ENCODE measurements at places on chromosomes 2 and 18.

- peak; percentile 34 for DNase-seq
These were observed 18.9 kb upstream of the THOC1 start for GRCh38 chr18:286515-287310.

DNA sequence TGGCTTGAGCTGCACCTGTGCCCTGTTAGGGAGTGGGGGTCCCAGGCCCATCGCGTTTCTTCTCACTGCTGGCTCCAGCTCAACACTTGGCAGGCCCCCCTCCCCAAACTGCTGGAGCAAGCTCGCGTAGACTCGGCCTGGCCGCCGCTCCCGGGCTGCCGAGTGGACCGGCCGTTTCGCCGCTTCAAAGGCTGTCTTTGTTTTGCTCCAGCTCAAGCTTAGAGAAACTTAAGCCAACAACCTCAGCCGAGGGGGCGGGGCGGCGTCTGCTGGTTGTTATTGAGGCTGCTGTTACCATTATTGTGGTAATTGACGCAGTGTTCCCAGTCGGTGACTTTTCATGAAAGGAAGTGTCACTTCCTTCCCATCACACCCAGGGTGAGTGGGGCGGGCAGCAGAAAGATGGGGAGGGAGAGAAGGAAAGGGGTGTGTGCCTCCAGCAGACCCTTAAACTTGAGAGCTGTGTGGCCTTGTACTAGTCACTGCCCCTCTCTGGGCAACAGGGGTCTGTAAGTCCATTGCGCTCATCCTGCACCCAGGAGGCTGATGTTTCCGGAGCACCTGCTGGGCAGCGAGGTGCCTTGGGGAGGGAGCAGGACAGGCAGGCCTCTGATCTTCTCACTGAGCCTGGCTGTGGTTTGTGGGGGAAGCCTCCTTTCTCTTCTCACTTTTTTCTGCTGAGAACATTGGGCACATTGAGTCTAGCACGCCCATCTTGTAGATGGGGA, 2.1 kb downstream of the ARID5A start:
- DNase-seq, result no peak

DNA sequence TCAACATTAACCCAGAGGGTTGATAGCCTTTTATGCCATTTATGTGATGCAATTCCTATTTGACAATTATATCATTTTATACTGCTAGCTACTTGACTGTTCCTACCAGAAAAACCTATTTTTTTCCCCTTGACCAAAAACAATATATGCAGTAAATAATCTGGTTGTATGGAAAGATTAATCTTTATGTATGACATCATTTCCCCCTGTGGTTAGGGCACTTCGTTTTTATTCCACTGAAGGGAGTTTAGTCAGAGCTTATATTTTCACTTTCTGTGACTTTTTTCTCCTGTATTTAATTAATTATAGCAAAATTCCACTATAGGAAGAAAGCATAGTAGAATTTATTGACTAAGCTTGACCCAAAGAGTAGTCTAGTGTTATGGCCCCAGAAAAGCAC, 107.6 kb downstream of the HAUS1 start:
- peak; percentile 49 for DNase-seq

DNA sequence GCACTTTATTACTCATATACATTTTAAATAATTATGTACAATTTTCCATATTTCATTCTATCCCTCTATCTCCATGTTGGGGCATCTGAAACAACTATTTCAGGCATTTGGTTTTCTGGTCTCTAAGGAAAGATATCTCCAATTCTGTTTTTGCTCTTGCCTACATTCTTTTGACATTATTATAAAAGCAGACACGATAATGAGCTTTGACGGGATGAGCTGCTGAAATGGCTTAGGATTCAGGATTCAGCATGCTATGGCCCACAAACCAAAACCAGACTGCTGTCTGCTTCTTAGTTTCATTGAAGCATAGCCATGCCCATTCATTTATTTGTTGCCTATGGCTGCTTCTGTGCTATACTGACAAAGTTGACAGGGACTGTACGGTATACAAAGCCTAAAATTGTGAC, 42.7 kb upstream of the GLS start:
- peak; percentile 61 for DNase-seq

DNA sequence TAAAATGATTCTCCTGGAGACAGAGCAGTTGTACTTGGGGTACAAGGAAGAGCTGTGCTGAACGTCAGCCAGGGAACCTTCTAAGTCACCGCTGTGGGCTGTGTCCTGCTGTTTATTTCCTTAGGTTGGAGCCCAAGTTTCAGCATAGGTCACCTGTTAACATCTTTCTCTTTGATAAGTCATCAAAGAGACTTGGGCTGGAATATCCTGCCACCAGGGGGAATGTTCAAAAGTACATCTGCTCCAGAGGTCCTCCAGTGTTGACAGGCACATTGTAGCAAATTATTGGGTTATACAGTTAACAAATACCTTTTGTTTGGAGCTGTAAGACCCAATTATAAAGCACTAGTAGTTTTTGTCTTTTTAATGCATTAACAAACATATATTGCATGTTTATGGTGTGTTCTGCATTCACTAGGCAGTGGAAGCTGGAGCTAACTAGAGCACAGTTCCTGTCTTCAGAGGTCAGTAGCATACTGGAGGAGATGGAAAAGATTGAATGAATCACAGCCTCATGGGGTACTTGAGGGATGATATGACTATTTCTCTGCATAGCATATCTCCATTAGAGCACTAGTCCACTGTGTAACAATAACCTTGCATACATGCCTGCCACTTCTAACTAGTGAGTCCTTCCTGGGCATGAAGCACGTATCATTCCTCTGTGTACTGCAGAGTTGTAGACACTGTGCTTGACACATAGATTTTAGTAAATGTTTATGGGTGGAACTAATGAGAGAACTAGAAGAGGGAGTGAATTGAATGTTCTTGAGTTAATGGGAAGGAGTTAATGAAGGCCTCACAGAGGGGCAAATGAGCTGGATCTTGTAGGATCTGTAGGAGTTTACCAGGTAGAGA, 182.1 kb downstream of the AGAP1 start:
- peak; percentile 23 for DNase-seq

GRCh38 chr18:76824754-76825153, 2.4 kb downstream of the ZNF236 start:
- no peak for DNase-seq

GRCh38 chr2:65370387-65371073, 61.9 kb downstream of the SPRED2 start:
- DNase-seq, result no peak

GRCh38 chr2:239163688-239164334, 237.0 kb downstream of the HDAC4 start:
- no peak for DNase-seq

DNA sequence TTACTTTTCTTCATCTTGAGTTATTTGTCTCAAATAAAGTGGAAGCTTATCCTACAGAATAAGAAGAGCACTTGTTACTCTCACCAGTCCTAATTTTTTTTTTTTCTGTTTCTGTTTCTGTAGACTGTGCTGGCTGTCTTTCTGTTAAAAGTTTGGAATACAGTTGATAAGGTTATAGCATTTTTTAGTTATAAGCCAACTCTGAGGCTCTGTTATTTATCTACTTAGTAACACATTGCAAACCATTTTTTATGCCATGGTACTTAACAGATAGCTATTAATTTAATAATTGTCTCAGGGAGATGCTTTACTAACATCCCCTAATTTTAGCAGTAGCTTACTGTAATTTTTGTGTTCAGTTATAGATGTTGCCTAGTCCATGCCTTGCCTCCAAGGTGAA, 37.9 kb downstream of the CREB1 start:
- DNase-seq, result no peak

DNA sequence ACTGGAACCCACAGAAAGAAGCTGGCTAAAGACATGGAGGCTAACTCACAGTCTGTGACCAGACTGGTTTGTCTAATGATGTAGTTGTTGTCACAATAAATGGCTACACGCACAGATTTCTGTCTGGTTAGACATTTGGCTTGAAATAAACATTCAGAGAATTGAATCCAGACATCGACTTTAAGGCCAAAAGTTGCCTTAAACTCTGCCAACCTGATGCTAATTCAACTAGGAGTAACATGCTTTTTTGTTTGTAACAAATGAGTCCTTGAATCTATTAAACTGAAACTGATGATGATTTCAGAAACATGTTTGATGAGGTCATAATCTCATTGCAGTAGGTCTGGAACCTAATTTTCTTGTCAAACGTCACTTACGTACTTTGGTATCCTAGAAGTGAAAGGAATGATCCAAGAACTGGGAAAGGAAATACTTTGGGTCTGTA, 123.8 kb downstream of the ERBB4 start:
- DNase-seq, result no peak

GRCh38 chr2:168272225-168272624, 24.8 kb upstream of the STK39 start:
- DNase-seq, result no peak
